ENCODE measurements at places on chromosomes 5 and 9.

- no peak for DNase-seq
These were observed 1001.0 kb upstream of the WWC1 start for GRCh38 chr5:167290478-167290877.

GRCh38 chr9:134707031-134707680 lies 65.6 kb downstream of the COL5A1 start:
- no peak for DNase-seq

DNA sequence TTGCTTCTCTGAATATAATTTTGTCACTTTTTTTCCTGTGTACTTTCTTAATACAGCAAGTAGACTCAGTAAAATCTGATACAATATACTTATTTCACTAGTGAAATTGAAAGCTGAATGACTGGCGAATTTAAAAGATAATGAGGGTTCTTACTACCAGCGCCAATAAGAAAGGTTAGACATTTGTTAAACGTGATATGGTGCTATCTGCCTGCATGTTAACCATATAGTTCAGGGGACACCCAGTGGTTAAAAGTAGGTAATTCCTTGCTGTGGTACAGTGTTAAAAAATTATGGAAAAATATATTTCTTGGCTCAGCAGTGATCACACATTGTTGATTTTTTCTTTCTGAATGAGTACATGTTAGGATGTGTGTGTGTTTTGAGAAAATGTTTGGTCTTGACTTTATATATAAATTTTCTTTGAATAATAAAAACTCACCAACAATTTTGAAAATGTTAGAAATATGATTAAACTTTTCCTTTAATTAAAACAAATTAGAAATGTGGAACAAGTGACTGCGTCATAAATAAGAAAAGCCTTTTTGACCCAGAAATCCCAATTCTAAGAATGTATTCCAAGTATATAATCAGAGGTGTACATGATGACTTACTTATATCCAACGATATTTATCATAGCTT lies 25.8 kb downstream of the CAST start:
- peak; percentile 63 for DNase-seq

GRCh38 chr9:5800969-5801738 lies 31.8 kb downstream of the ERMP1 start:
- DNase-seq, result no peak

GRCh38 chr5:120942596-120943350 lies 478.7 kb downstream of the PRR16 start:
- DNase-seq, result no peak

- no peak for DNase-seq
These were observed 21.9 kb downstream of the CRHBP start for GRCh38 chr5:76974785-76975184.

GRCh38 chr9:3035579-3036332 lies 191.9 kb upstream of the PUM3 start:
- no peak for DNase-seq

DNA sequence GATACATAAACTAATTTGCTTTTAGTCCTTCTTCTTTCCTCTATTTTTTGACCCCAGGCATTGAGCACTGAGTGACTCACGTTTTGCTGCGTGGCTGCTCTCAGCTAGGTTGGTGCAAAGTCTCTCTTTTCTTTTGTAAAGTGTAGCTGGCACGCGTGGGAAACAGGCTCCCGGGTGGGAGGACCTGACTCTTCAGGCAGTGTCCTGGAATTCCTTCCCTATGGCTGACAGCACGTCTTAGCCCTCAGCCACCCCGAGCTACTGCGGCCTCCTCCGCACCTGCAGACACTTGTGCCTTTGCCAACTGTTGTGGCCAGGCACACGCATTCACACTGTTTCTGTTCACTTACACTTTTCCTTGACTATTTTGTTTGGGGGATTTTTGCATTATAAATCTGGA lies 877 bp upstream of the SCGB3A1 start:
- no peak for DNase-seq

DNA sequence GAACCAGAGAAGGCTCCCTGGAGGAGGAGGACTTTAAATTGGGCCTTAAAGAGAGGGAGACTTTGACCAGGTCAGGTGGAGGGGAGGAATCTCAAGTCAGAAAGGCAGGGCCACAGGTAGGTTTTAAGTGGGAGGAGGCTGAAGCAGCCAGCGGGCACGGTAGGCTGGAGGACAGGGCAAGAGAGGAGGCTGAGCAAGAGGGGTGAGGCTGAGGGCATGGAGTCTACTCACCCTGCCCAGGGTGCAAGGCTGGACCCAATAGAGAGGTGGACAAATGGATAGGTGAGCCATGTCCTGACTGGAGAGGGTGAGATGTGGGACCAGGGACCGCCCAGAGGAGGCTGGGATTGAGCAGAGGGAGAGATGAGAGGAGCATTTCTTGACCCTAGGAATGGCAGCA lies 25.6 kb upstream of the TRIM14 start:
- DNase-seq, result no peak

DNA sequence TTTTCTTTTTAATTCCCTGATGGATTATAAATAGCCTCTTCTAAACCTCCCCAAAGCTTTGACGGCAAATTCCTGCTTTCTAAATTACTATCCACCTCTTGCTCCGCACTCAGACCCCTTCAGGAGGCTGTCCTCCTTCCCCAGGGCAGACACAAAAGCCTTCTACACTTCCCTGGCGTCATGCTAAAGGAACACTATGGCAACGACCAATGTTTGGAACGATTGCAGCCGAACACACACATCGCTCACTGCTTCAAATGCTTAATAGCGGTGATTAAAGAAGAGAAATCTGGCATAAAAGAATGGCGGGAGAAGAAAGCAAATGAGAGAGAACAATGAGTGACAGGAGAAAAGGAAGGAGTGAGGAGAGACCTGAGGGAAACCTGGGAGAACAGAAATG lies 297.3 kb downstream of the MLLT3 start:
- DNase-seq, result no peak

DNA sequence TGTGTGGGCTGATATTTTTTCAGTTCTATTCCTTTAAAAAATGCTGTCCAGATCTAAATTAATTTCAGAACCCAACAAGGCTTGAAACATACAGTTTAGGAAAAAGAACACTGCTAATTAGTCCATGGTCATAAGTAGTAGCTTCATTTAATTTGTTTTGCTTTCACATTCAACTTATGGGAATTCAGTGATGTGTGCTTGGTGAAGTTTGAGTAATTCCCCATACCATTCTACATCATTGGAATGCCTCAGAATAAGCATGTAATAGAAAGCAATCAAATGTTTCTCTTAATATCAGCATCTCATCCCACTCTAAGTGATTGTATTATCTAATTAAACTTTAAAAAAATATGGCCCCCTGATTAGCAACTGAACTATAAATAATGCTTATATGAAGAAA lies 2.7 kb downstream of the CNTLN start:
- no peak for DNase-seq

DNA sequence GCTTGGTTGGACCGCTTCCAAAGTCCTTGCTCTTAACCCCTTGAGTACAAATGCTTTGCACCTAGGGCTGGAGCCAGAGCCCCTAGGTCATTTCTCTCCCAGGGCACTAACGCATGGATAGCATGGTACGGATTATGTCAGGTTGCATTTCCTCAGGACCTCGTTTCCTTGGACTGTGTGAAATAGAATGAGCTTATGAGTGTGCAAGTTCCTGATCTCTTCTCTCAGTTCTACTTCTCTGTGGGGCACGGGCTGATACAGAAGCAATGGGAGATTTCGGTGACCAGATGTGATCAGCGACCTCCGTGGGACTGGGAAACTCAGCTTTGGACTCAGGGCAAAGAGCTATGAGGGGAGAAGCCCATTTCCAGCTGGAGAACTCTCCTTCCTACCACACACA lies 14.2 kb downstream of the SPARC start:
- DNase-seq, result no peak

- DNase-seq, result no peak
These were observed 6.4 kb upstream of the SMIM32 start for GRCh38 chr5:136199408-136199807.

GRCh38 chr5:163565931-163566608 lies 60.7 kb downstream of the MAT2B start:
- peak; percentile 31 for DNase-seq

GRCh38 chr5:157857816-157858526 lies 974 bp downstream of the CLINT1 start:
- DNase-seq, result no peak

GRCh38 chr5:64019746-64020145 lies 57.5 kb upstream of the HTR1A start:
- no peak for DNase-seq

GRCh38 chr5:1199649-1200494 lies 1.5 kb upstream of the SLC6A19 start:
- DNase-seq, result no peak

DNA sequence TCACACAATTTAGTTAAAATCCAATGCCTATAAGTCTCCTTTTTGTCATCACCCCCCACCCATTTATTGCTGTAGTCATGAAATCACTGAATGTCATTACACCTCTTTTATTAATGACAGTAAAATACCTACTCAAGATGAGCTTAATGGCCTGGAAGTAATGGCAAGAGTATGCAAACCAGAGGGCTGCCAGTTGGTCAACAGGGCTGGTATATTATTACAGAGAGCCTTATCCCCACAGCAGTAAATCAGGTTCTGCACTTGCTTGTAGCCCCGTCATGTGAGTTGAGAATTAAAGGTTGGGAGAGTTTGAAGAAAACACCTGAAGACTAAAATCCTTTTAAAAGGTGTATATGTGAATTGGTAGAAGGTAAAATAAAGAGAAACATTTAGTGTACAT lies 372.4 kb downstream of the MAT2B start:
- DNase-seq, result no peak

DNA sequence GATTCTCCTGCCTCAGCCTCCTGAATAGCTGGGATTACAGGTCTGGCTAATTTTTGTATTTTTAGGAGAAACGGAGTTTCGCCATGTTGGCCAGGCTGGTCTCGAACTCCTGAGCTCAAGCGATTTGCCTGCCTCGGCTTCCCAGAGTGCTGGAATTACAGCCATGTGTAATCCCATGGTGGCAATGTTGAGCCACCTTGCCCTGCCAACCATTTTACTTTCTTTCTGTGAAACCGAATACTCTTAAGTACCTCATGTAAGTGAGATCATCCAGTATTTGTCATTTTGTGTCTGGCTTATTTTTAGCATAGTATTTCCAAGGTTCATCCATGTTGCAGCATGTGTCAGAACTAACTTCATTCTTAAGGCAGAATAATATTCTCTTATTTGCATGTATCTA lies 8.2 kb downstream of the PRRC2B start:
- peak; percentile 42 for DNase-seq

- DNase-seq, result peak; percentile 37
These were observed 53.0 kb downstream of the EXOSC2 start for GRCh38 chr9:130746434-130747212.

- no peak for DNase-seq
These were observed 168.2 kb downstream of the DAB2IP start for GRCh38 chr9:121819428-121820231.

DNA sequence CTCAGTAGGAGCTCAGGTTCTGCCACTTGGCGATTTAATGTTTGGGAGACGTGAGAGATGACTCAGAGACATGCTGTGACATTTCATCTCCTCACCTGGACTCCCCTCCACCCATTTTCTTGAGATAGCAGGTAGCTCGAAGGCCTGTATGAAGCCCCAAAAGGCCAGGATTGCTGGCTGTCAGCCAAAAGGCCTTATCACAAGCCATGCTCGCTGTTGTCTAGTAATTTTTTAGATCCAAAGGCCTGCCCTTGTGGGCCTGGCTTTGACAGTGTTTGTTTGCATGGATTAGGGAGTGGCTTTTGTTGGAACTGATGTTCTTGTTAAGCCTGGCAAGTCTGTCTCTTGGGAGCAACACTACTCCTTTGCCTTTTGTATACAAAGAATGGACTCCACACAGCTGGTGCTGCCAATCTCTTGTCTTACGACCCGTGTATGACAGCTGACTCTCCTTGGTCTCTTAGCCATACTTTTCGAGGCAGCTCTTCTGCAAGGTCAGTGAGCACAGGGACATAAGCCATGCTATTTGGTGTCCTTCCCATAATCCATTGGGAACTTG lies 22.7 kb downstream of the CAVIN4 start:
- no peak for DNase-seq

DNA sequence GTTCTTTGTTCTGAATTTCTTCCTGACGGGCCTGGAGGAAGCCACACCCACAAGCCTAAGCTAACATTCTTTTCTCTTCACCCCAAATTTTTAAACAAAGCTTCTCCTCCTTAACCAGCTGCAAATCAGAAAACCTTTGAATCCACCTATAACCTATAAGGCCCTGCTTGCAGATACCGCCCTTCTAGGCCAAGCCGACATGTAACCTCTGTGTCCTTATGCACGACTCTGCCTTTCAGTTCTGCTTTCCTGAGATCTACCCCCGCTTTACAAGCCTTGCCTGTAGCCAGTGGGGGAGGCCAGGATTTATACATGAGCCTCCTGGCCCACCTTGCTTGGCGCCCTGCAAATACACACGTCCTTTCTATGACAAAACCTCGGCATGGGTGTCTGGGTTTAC lies 19.3 kb downstream of the BRD9 start:
- no peak for DNase-seq

GRCh38 chr9:36789886-36790285 lies 217.2 kb downstream of the MELK start:
- DNase-seq, result no peak

GRCh38 chr9:125631391-125632085 lies 75.5 kb downstream of the MAPKAP1 start:
- peak; percentile 56 for DNase-seq

GRCh38 chr9:91160181-91160580 lies 201.5 kb downstream of the AUH start:
- DNase-seq, result no peak

GRCh38 chr5:1161833-1162229 lies 39.6 kb upstream of the SLC6A19 start:
- no peak for DNase-seq

DNA sequence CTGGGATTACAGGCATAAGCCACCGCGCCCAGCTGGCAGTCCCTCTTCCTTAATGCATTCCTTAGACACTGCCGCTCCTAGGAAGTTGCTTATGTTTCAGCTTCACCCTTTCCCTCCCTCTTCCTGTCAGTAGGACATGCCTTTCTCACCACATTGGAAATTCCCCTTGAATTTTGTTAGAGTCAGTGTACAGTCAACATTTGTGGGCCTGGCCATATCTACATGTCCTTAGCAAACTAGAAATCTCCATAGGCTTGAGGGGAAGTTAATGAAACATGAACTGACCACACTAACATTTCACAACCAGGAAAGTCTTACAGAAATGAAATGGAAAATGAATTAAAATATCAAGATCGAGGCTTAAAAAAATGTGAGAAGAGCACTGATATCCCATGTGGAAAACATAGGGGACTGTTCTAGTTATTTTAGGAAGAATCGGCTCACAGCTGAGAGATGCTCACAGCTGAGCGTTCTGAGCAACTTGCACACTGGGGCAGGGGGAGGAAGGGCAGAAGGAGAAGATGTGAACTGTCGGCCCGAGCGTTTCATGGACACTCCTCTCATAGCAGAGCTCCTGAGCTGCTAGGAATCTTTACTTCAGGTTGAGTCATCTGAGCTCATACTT lies 21.1 kb upstream of the LVRN start:
- DNase-seq, result no peak

DNA sequence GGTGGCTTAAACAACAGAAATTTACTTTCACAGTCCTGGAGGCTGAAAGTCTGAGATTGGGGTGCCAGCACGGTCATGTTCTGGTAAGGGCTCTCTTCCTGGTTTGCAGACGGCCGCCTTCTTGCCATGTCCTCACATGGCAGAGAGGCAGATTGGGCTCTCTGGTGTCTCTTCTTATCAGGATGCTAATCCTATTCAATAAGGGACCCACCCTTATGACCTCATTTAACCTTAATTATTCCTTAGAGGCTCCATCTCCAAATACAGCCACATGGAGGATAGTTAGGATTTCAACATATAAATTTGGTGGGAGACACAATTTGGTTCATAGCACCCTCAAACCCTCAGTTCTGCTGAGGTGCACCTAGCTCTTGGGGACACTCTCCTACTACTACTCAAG lies 180.4 kb downstream of the DAB2IP start:
- DNase-seq, result no peak

GRCh38 chr9:8223861-8224260 lies 424.3 kb upstream of the DMAC1 start:
- DNase-seq, result no peak
